HL-60 (cell line): ENCODE measurements at places on chromosomes 1 and 21.
A peak's percentile ranks its signal among the peaks of the same experiment; 100 is the strongest.

- no peak for DNase-seq
Observed at GRCh38 chr1:3651026-3651929, 1.0 kb upstream of the TP73 start.

DNA sequence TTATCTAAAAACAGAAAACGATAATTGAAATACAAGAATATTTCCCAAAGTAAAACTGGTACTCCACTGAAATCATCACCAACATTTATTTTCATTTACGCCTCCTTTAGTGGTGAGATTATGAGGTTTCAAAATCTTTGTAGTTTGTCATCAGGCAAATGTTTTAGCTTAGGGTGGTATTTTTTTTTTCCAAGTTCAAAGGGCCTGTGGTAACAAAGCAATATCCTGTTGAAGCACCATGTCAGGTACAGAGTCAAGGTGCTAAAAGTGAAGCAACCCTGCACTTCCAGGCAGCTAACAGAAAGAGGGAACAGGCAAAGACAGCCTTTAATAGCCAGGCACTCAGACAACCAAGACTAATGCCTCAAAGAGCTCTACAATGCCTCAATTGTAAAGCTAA lies 89.2 kb downstream of the JAK1 start:
- no peak for DNase-seq

DNA sequence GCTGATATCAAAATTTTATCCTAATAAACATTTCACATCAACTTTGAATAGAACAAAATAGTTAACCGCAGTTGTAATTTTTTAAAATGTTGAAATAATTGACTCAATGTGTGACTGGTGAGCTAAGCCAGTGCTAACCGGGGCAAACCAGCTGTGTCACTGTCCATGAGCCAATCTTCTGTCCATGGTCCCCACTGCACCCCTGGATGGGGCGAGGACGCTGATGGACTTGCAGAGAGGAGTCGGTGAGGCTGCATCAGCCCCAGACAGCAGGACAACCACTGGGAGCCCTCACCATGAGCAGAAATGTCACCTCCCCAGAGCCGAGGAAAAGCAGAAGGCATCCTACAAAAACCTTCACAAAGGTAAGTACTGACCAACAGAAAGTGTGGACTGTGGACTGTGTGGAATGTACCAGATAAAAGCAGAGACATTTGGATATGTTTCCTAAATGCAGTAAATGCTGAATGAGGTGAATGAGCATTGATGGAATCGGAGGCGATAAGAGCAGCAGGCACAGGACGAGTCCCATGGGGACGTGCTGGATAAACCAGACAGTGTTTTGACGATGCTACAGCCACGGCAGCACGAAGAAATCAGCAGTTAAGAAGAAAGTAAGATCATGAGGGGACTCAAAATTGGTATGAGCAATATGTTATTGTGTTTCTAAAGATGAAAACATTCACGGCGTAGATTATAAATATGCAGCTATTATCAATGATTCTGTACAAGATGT lies 115.0 kb upstream of the BACE2 start:
- no peak for DNase-seq

- no peak for DNase-seq
Observed at GRCh38 chr1:212721388-212722247, 22.0 kb upstream of the BATF3 start.

DNA sequence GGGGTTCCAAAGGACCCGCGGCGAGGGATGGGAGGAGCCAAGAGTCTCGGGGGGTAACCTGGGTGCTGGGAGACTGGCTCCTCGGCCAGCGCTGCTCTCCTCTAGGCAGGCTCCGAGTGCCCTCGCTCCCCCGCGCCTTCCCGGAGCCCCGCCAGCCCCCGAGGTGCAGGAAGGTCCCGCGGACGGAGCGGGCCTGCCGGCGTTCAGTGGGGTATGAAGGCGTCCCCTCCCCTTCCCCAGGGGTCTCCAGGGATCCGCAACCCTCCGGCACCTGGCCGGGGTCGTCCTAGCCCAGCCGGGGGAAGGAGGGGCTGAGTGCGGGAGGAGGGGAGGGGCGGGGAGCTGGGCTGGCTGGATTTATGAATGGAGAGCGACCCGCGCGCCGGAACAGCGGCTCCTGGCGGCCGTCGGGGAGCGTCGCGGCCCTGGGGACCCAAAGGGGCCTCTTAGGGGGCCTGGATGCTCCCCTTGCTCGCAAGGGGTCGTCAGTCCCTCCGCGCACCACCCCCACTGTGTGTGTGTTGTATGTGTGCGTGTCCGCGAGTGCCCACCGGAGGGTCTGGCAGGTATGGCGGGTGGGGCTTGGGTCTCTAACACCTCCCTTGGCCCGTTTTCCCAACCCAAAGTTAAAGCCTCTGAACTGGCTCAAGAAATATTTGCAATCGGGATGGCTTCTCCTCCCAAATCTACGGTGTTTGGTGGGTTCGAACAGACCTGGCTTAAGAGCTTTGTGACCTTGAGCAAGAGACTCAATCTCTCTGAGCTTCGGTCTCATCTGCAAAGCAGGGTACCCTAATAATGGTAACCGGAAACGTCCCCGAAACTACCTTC lies 642 bp downstream of the HCRTR1 start:
- DNase-seq: peak; percentile 14

- no peak for DNase-seq
Observed at GRCh38 chr1:36894824-36895223, 139.5 kb downstream of the GRIK3 start.

- DNase-seq: no peak
Observed at GRCh38 chr1:19640363-19641316, 3.5 kb upstream of the NBL1 start.

GRCh38 chr1:58626293-58626692 lies 49.2 kb upstream of the TACSTD2 start:
- DNase-seq: no peak

DNA sequence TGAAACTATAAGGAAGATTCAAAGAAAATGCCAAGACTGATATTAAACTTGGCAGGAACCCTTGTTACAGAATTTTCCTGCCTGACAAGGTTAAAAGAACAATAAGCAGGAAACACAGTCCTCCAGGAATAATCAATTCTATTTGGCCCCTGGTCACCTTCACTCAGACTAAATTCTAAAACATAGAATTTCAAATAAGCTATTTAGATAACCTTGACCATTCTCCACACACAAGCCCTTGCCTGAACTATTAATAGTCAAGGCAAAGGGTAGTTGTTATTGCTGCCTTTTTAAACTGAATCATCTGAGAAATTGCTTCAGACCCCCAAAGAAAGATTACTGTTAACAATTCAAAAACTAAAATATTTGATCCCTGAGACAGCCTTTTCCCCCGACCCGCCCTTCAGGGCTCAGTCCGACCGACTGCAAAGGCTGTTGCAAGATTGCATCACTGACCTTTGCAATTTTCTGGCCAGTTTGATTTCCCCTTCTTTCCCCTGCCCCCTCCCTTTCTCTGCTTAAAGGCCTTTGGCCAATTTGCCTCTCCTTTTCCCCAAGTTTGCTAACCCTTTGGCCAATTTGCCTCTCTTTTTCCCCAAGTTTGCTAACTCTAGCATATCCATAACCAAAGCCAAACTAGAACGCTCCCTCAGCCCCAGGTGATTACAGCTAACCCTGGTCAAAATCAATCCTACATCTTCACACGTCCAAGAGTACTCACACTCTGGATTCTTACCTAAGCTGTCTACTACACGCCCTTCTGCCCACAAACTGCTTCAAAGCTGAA lies 1.4 kb upstream of the G0S2 start:
- peak; percentile 69 for DNase-seq

GRCh38 chr1:14787604-14788003 lies 189.1 kb downstream of the KAZN start:
- DNase-seq: no peak

GRCh38 chr1:6500544-6501278 lies 9.2 kb upstream of the PLEKHG5 start:
- no peak for DNase-seq

- DNase-seq: no peak
Observed at GRCh38 chr1:174417921-174418320, 29.8 kb upstream of the GPR52 start.

- DNase-seq: no peak
Observed at GRCh38 chr1:247360991-247361731, 29.5 kb upstream of the ZNF496 start.

- DNase-seq: no peak
Observed at GRCh38 chr1:41609166-41609883, 124.8 kb upstream of the EDN2 start.

DNA sequence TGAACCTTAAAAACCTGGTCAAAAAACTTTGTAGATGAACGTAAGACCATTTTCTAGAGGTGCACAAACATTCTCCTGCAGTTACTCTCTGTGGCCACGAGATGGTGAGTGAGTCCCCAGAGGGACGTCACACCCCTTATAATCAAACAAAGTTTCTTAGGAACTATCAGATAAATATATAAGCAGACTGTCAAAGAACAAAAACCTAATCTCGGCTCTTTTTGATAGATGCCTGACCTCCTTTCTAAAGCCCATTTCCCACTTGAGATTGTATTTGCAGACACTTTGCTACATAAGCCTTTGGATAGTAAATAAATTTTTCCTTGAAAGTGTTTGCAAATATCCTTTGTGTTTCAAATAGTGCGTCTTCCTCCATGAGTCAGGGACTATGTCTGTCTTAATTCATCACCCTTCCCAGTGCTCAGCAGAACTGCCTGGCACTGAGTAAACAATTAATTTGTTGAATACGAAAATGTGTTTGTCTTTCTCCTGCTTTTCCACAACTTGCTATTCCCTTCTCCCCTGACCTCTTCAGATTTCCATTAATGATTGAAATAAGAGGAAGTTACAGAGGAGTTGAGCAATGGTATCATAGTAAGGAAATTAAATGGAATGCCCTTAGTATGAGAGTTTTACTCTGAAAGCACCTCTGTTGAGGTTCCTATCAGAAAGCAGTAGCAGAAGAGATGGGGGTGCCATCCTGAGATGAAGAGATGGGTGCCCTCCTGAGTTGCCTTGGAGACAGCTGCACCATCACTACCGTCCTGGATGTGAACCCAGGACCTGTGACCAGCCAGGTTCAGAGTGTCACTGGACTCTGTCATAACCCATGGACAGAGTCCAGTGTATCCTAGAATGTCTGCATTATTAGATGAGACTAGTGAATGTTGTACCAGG lies 57.8 kb upstream of the RAVER2 start:
- no peak for DNase-seq

GRCh38 chr1:24526940-24527542 lies 24.4 kb downstream of the RCAN3 start:
- DNase-seq: no peak

DNA sequence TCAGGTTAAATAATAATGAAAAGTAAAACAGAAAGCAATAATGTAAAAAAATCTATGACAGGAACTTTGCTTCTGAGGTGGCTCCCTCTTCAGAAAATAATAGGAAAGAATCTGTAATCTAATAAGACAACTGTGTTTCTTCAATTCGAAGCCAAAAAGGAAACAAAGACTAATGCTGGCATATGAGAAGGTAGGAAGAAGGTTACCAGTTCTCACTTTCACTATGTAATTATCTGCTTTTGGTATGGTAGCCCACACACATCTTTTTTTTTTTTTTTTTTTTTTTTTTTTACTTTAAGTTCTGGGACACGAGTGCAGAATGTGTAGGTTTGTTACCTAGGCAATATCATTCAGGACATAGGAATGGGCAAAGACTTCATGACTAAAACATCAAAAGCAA lies 47.1 kb downstream of the COP1 start:
- DNase-seq: no peak

DNA sequence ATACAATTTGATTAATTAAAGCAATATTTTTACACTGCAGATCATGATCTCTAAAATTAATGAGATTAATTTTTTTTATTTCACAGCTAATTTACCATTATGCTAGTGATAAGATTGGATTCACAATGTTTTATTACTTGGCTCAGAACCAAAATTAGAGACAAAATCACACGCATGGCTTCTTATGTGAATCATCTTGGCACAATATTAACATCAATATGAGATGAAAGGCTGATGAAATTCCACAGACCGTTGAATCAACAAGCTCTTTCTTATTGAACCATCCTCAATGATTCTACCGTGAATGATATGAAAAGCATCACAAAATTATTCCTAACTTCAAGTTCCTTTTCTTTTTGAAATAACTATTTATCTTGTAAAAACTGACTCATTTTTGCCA lies 544.9 kb downstream of the KCNT2 start:
- DNase-seq: no peak

DNA sequence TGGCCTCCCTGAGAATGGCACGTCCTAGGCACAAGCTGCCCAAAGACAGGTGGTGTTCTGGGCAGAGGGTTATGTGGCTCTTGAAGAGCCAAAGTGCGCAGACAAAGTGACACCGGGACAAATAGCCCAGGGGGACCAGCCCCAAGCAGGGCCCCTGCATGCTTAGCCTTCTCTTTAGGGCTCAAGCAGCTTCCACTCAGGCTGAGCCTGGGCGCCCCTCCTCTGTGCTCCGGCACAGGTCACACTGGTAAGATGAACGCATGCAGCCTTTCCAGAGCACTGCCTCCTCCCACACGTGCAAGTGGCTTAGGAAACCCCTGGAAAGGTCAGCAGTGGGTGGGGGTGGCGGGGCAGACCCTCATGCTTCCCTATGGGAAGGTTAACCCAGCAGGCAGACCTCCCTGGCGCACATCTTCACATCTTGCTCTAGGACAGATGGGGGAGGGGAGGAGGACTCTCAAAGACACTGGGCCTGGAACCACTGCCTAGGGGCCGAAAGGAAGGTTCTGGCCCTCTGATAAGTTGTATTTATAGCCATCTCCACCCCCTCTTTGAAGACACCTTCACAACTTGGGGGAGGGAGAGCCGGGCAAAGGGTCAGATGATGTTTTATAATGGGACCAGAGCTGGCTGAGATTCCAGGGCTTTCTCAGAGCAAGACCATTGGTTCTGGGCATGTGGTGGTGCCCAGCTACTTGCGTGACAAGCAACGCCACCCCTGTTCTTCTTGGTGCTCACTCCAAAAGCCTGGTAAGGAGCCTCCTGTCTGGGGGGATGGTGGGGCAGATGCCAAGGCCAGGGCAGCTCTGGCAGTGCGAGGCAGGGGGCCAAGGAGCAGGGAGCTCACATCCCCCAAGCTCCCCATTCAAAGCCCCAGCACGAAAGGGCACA lies 5.5 kb downstream of the KLHL21 start:
- DNase-seq: no peak

DNA sequence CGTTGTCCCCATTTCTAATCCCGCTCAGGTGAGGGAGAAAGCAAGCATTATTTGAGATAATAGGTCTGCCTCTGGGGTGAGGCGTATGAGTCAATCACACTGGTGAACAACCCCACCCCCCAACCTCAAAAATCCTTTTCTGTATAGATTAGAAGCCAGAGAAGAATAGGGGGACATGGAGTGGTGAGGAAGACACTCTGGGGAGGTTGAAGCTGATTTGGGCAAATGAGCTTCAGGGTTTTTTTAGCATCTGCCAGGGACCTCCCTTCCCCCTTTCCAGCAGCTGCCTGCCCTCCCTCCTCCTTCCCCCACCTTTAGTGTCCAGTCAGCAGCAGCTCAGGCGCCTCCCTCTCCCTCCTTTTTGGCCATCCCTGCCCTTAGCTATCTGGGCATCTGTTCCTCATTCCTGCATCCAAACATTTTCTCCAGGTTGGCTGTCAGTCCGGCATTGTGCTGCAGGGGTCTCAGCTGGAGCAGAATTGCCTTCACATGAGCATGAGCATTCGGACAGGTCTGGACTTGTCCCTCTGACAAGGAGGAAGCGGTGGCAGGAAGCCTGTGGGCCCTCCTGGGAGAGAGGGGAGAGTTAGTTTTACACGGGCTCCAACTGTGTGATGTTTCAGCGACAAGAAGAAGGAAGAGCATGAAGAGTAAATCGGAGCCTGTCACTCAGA lies 30.8 kb upstream of the PTGFRN start:
- DNase-seq: peak; percentile 16

GRCh38 chr1:55584526-55585401 lies 369.6 kb upstream of the USP24 start:
- no peak for DNase-seq

- DNase-seq: no peak
Observed at GRCh38 chr1:234745844-234746797, 136.1 kb upstream of the IRF2BP2 start.

- no peak for DNase-seq
Observed at GRCh38 chr1:226597616-226598454, 49.3 kb downstream of the STUM start.
